ENCODE measurements at places on chromosomes 16 and 17. TPM values are rescaled to one million over a fixed set of nuclear protein-coding genes. Genes with fewer than 3 reads are reported as not detected.

GRCh38 chr17:28494445-28495188 is 11.5 kb upstream of the FOXN1 start:
- peak; percentile 35 for DNase-seq

- DNase-seq, result no peak
These were observed 26.7 kb downstream of the CYB561 start for GRCh38 chr17:63419398-63419797.

DNA sequence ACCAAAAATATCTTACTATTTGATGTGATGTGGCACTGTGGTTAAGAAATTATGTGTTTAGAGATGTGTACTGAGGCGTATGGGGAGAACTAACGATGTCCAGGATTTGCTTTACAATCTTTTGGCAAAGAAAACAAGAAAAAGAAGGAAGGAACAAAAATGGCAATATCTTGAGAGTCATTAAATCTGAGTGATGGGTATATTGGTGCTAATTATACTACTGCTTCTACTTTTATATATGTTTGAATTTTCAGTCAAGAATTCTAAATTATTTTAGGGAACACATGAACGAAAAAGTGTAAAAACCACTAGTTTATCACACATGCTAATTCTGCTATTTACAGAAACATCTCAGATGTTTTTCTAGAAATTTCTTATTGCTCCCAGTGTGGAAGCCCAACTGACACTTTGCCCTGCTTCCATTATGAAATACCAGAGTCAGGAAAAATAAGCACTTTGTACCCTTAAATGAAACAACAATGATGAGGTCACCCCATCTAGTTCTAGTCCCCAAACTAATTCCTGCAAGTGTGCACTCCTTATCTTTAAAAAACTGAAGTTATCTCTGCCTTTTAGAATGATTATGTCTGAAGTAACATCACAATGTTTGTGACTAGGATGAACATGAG is 18.8 kb downstream of the TAT start:
- DNase-seq, result no peak

GRCh38 chr17:8121681-8122421 is 2.1 kb downstream of the HES7 start:
- no peak for DNase-seq

GRCh38 chr16:89455692-89456091 is 34.7 kb downstream of the ANKRD11 start:
- DNase-seq, result no peak

The TGFB1I1 gene
- polyA plus RNA-seq, result 51.3 TPM

The FAM171A2 gene
- polyA plus RNA-seq, result 45.2 TPM

The TEDC2 gene
- 11.8 TPM for polyA plus RNA-seq

The KREMEN2 gene
- 2.6 TPM for polyA plus RNA-seq
